ENCODE measurements at places on chromosomes 16 and 17.
A peak's percentile ranks its signal among the peaks of the same experiment; 100 is the strongest.

DNA sequence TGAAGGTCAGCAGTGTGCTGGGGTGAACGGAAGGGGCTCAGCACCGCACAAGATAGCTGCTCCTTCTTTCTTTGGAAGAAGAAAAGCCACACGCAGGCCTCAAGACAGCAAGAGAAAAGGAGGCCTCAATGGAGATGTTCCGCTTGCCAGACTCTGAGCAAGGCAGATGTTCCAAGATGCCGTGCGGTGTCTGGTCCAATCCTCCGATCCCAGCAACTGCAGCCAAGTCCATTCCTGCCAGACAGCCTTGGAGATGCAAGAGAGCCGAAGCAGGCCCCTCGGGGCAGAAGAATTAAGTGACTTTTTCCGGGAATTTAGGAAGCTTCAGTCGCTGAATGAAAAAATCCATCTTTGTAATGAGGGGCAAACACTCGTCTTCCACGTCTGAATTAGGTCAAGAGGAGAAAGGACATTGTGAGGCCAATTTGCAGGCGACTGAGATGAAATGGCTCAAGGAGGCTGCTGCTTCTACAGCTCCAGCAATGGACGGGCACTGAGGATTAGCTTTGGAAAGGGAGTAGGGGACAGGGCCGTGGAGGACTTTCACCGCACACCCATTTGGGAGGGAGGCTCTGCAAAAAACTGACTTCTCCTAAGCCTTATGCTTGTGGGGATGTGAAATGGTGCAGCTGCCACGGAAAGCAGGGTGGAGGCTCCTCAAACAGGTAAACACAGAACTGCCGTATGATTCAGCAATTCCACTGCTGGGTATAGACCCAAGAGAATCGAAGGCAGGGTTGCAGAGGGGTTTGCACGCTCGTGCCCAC, 44.7 kb downstream of the RPH3AL start:
- DNase-seq, result no peak

- peak; percentile 75 for DNase-seq
Measured at GRCh38 chr17:45852535-45853297, 8.0 kb downstream of the SPPL2C start.

DNA sequence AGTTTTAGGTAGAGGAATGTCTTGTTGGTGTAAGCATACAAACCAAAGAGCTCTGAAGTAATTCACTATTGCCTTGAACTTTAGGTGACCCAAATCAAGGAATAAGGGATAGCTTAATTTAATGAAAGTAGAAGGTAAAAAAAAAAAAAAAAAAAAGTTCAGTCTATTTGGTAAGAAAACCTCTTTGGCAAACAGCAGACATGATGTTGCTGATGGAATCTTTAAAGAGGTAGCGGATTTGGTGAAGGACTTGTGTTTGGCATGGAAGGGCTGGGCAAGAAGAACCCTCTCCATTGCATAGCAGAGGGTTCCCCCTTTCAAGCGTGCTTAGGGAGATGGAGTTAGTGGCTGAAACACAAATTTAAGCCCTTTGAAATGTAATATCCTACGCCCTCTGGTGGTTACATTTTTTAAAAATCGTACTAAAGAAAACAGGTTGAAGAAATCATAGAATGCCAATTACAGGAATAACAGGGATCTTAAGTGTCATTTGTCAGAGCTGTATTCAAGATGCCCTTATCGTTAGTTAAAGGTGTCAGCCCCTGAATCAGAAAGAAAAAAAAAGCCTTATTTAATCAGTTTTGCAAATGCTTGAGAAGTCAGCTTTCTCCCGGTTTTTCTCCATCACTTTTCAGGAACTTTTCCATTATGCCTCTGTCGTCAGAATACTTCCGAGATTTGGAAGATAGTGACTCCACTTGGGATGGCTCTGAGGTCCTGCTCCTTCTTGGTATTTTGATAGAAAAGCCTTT, 383.1 kb downstream of the KCNJ2 start:
- peak; percentile 70 for DNase-seq

GRCh38 chr16:83975590-83976260, 7.7 kb downstream of the NECAB2 start:
- DNase-seq, result no peak

DNA sequence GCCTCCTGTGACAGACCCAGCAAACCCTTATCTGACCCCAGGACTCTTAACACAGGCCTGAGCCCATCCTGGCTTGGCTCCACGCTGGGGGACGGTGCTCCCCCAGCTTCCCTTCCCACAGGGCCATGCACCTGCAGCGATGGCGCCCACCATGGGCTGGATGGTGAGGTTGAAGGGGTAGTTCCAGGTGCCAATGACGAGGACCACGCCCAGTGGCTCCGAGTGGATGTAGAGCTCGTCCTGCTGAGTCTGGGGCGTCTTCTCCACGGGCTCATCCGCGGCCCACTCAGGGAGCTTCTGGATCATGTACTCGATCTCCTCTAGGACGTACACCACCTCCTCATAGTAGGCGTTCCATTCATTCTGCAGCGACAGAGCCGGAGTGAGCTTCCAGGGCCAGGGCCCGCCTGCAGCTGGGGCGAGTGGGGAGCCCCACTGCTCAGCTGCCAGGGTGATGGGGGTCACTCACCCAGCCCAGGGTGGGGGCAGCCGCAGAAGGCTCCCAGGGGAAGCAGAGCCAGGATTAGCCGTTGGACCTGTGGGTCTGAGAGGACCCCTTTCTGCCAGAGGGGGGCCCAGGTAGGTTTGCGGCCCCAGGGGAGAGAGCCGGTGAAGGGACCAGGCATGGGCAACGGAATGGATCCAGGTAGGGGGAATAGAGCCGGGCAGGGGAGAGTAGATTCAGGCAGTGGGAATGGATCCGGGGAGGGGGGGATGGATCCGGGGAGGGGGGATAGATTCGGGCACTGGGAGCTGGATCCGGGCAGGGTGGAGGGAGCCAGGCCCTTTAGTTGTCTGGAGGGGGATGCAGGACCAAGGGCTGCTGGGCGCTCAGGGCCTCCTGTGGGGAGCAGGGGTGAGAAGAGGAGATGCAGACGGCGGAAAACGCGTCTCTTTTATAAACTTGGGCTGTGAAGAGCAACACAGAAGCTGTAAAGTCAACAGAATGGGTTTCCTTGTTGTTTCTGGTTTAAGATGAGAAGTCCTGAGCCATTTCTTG, 4.7 kb downstream of the ALDH3A1 start:
- DNase-seq, result no peak

GRCh38 chr17:81992306-81993102, 15.1 kb downstream of the ASPSCR1 start:
- peak; percentile 64 for DNase-seq

GRCh38 chr16:53704445-53704813, 473 bp downstream of the FTO start:
- no peak for DNase-seq

GRCh38 chr16:929227-930073, 41.3 kb downstream of the LMF1 start:
- peak; percentile 75 for DNase-seq

- no peak for DNase-seq
Measured at GRCh38 chr16:89014403-89015230, 37.6 kb upstream of the CBFA2T3 start.

DNA sequence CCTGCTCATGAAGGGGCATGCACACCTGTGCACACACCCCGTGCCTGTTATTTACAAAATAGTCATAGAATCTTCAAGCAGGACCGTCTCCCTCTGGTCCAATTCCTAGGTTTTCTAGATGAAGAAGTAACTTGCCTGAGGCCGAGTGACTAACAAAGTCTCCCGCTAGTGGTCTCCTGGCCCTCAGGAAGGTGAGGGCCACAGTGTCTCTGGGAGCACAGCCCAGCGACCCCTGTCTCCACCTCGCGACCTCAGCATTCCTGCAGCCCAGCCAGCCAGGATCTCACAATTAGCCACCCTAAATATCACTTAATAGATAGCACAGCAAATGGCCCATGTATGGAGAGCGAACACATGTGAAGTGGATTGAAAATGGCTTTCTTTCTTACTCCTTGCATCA, 30.5 kb upstream of the CACNG1 start:
- DNase-seq, result no peak

DNA sequence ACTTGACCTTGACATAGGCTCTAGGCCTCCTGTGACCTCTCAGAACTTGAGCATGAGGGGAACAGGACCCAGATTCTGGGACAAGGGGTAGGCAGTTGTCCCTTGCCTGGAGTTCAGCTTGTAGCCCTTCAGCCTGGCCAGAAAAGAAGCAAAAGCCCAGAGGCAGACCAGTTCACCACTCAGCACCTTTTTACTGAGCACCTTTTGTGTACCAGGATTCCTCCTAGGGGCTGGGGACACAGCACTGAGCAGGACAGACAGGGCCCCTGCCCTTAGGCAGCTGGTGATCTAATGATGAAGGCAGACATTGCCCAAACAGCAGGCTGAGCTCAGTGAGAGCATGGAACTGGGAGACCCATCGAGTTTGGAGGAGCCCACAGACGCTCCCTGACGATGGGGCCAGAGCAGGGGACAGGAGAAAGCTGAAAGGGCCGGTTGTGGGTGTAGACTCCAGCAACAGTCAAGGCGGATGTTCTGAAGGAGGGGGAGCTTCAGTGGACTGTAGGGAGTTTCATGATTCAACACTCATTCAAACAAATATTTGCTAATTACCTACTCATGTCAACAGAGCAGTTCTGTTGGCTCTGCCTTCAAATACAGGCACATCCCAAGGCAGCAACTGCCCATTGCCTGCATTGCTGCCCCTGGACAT, 32.0 kb downstream of the SBK1 start:
- DNase-seq, result no peak

GRCh38 chr17:31085563-31085962, 9.2 kb upstream of the NF1 start:
- no peak for DNase-seq

DNA sequence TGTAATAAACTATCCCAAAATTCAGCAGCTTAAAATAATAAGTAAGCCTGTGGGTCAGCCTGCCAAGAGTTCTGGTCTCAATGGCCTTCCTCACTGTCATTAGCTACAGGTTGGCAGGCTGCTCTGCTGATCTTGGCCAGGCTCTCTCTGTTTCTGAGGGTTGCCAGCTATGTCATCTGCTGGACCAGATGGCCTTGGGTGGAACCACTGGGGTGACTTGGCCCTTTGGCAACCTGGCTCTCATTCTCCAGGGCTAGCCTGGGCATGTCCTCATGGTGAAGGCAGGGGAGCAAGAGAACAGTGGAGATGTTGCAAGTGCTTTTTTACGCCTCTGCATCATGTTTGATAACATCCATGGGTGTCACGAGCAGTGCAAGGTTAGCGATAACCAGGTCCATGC, 13.9 kb downstream of the ITGAM start:
- no peak for DNase-seq

GRCh38 chr17:5785338-5785737, 201.0 kb upstream of the NLRP1 start:
- no peak for DNase-seq

- DNase-seq, result no peak
Measured at GRCh38 chr16:81500833-81501521, 56.4 kb downstream of the CMIP start.

- DNase-seq, result peak; percentile 52
Measured at GRCh38 chr17:73782641-73783381, 138.6 kb upstream of the SDK2 start.

DNA sequence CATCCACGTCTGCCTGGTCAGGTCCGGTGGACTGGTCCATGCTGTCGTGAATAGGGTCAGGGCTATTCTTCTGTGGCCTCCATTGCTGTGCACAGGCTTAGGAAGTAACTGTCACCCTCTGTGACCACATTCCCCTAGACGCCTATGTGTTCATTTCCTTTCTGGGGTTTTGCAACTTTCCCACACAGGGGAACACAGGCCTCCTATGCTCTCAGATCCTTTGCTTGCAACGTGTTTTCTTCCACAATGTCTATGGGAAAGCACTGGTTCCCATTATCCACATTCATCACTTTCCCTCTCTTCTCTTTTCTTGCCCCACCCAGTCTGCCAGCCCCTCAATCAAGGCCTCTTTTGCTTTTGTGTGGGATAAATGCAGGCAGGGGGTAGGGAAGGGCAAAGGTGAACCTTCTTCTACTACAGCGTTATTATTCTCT, 43.2 kb upstream of the DNAJA2 start:
- no peak for DNase-seq

DNA sequence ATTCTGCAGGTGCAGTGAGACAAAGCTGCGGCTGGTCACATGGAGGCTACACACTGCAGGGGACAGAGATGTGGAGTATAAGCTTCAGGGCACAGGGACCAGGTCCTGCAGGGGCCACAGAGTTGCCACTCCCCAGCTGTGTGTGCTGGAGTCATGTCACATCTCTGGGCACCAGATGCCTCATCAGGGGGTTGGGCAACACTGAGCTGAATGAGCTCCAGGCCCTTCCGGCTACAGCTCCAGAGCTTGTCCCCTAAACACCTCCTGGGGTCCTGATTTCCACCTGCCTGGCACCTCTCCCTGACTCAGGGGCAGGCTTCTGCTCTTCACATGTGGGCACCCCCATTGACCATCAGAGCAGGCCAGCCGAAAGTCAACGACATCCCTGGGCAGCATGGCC, 32.5 kb downstream of the SPHK1 start:
- DNase-seq, result no peak

DNA sequence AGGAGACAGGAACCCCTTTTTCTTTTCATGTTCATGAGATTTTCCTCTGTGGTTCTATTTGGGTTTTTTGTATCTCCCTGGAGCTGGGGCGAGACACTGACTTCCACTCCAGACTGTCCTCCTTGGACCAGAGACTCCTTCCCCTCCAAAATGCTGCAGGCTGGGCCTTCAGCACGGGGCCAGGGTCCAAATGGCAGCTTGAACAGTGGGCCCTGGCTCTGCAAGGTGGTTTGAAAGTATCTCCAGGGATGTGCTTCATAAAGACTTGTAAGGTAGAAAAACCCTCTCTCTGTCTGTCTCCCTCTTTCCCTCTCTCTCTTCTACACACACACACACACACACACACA, 236.1 kb downstream of the ZNF423 start:
- DNase-seq, result no peak

DNA sequence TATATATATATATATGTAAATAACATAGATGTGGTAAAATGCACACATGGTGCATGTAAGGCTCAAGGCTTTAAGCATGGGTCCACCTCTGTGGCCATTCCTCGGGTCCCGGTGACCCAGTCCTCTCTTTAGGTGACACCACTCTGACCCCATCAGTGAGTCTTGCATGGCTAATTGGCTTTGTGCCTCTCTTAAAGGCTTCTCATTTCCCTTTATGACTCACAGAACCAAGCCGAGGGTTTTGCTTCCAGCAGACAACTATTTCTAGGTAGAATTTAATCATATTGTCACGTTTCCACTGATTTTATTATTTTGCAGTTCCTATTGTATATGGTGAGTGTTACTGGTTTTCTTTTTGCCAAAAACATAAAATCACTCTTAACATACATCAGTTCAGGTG, 59.7 kb downstream of the PLCG2 start:
- DNase-seq, result no peak

- DNase-seq, result no peak
Measured at GRCh38 chr17:59637611-59638310, 18.1 kb downstream of the CLTC start.

- no peak for DNase-seq
Measured at GRCh38 chr16:89606006-89606405, 7.4 kb upstream of the DPEP1 start.

GRCh38 chr16:67194260-67194659, 2.3 kb downstream of the E2F4 start:
- DNase-seq, result no peak

- no peak for DNase-seq
Measured at GRCh38 chr17:58468944-58469343, 19.3 kb downstream of the HSF5 start.

- no peak for DNase-seq
Measured at GRCh38 chr16:6645768-6646568, 686.7 kb upstream of the RBFOX1 start.
